ENCODE measurements at places on chromosomes 7 and 10.

DNA sequence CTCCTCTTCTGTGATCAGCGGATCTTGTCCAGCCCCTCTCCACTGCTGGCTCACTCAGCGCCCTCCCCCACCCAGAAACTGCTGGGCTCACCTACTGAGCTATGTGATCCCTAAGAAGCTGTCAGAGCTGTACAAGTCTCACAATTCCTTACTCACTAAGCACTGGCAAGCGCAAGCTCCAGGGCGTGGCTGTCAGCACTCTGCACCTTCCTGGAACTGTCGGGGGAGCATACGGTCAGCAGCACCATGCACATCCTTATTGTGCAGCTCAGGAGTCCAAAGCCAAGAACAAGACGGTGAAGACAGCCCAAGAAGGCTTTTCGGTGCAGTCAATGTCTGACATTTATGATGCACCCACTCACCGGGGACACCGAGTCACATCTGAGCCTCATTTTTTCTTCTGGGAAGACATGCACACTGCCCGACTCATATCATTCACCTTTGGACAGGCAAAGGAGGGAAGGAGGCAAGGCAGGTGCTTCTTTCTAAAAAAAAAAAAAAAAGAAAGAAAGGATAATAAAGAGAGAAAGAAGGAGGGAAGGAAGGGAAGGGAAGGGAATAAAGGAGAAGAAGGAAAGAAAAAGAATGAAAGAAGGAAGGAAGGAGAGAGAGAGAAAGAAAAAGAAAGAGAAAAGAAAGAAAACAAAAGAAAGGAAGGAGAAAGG, 56.3 kb downstream of the ASB13 start:
- no peak for DNase-seq

- DNase-seq = no peak
Observed at GRCh38 chr10:105148921-105149320, 507.8 kb downstream of the SORCS3 start.

DNA sequence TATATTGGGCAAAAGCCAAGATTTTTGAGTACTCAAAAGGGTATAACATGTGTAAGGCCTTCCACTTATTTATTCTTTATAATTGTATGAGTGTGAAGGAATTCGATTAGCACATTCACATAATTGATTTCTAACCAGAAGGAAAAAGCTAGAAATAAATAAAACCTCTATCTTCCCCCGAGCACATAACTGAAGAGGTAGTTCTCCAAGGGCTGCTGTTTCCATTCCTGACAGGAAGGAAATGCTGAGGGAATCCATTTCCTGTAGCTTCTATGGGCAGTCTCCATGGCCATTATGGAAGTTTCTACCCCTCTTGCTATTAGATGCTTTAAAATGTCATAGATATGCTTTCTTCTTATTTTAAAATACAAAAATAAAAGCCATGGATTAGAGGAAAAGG, 70.5 kb upstream of the ABCB5 start:
- no peak for DNase-seq

GRCh38 chr7:142440906-142441411, 183.1 kb upstream of the PRSS58 start:
- no peak for DNase-seq

- DNase-seq = no peak
Observed at GRCh38 chr10:132336064-132336746, 4.2 kb downstream of the LRRC27 start.

All from stimulated activated CD8-positive, alpha-beta memory T cell treated with anti-CD3 and anti-CD28 coated beads, Interleukin-12 subunit alpha, Interleukin-12 subunit beta, amount 100 ng/mL, for 4 hours (primary cell).